ENCODE measurements at places on chromosomes 7 and 10. TPM values are rescaled to one million over a fixed set of nuclear protein-coding genes. Genes with fewer than 3 reads are reported as not detected.

DNA sequence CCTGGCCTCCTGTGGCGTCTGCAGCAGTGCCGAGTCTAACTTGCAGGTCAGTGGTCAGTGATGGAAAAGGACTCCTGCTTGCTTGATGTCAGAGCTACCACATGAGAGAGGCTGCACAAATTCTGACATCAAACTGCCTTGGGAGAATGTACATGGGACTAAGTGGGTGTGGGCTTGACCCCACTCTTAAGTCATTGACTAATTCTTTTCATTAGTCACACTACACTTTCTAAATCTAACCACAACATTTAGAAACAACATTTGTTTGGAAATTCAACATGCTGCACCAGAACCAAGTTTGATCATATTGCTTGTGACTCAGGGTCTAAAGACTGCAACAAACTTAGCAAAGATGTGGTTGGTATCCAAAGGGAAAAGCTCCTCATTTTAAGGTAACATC, 24.4 kb upstream of the CDC14C start:
- DNase-seq, result no peak

DNA sequence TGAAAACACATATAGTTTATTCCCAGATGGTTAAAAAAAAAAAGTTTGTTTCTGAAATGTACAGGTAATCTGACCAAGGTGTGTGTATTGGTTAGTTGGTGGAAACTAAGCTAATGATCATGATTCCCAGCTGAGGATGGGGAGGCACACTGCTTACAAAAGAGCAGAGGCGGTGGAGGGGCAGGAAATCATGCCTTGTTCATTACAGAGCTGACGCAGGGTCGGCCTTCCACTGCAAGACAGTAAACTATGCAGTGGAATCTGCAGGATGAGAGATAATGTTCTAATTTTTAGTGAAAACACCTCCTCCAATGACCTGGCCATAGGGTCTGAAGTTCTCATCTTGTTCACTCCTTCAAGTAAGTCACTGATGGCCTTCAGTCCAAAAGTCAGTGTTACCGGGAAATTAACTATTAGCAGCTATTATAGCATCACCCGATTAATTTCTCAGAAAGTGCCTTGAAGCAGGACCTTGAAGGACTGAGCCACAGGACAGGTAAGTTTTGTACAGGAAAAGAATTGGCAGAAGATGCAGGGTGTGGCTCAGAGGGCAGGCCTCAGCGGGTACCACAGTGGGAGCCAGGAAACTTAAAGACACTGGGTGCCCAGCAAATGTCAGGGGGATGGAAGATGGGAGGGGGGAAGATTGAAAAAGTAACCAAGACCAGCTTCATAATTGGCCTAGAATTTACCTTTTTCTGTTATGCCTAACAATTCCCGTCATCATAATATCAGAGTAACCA, 36.0 kb downstream of the MYOF start:
- no peak for DNase-seq

GBX1 gene
- not detected for total RNA-seq

MACROH2A2 gene
- total RNA-seq, result 13.0 TPM

All from left cardiac atrium (tissue), 4 donors.